ENCODE measurements at places on chromosomes 16 and 17.

GRCh38 chr17:20096430-20096829 lies 87.3 kb downstream of the SPECC1 start:
- DNase-seq, result no peak

DNA sequence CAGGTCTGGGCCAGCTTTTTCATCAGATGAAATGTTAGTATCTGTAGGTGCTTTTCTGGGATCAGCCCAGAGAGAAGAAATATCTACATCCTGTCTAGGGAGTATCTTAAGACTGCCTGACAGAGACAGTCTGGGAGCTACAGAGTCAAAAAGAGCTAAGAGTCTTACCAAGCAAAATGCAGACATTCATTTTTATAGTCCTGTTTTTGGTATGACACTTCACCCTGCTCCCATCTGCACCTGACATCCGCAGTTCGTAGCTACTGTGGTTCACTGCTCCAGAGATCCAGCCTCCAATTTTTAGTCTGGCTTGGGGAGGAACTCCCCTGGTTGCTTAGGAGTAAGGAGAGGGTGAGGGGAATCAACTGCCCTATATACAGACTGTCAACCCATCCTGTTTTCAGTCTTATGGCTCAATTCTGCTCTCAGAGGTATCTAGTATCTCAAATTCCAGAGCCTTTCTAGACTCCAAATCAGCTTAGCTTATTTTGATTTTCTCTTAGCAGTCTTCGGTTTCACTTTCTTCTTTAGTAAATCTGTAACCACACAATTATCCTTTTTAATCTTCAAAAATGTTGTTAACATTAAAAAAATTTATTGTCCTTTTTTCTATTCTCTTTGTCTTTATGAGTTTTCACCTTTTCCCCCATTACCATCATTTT lies 97.8 kb downstream of the TMEM100 start:
- DNase-seq, result no peak

DNA sequence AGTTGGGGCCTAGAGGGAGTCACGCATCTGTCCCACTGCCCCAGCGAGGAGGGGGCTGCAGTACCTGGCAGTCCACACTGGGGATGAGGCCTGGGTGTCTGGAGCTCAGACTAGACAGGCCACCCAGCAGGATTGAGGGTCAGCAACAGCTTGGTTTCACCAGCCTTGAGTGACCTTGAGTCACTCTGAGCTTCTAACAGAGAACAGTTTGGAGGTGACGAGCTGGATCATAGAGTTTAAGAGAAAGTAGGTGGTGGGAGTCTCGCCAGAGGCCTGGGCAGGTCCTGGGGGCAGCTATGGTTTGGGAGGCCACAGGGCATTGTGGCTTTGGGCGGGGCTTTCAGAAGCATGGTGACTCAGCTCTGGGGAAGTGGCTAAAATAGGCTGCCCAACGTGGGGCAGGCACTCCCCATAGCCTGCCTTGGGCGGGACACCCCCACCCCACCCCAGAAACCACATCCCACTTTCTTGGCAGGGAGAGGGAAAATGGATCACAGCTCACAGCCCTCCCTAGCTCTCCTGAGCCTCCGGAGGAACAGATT lies 20.5 kb downstream of the CDC42EP4 start:
- peak; percentile 91 for DNase-seq

- no peak for DNase-seq
Measured at GRCh38 chr17:49872754-49873377, 25.0 kb upstream of the TAC4 start.

DNA sequence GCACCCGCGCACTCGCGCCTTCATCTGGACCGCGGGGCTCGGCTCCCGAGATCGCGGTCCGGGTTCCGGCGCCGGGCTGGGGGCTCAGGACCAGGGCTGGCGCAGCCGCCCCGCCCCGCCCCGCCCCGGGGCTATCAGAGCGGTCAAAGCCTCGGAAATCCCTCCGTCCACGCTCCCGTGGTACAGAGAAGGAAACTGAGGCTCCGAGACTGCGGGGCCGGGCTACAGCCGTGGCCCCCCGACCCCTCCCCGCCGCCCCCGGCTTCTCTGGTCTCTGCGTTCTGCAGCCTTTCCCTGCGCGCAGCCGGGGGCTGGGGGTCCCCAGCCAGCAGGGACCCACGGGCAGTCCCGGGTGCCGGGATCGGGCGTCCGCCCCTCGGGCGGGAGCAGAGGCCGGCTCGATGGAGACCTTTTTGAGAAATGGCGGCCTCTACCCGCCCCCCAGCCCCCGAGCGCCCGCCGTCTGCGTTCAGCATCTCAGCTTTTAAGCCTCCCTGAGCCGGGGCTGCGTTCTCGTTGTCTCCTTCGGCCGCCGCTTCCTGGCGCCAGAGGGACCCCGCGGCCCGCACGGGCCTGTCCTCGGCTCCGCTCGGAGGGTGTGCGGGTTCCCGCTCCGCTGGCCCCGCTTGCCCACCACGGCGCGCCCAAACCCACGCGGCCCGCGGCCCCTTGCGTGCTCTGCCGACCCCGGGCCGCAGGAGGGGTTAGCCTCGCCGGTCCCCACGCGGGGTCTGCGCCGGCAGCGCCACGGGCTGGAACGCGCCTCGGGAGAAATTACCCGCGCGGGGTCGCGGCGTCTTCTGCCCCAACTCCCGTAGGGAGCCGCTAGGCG lies 1.5 kb upstream of the NPTX1 start:
- DNase-seq, result peak; percentile 90

- no peak for DNase-seq
Measured at GRCh38 chr17:74011966-74012365, 191.5 kb upstream of the RPL38 start.

GRCh38 chr17:40241252-40241834 lies 22.2 kb downstream of the WIPF2 start:
- DNase-seq, result no peak

DNA sequence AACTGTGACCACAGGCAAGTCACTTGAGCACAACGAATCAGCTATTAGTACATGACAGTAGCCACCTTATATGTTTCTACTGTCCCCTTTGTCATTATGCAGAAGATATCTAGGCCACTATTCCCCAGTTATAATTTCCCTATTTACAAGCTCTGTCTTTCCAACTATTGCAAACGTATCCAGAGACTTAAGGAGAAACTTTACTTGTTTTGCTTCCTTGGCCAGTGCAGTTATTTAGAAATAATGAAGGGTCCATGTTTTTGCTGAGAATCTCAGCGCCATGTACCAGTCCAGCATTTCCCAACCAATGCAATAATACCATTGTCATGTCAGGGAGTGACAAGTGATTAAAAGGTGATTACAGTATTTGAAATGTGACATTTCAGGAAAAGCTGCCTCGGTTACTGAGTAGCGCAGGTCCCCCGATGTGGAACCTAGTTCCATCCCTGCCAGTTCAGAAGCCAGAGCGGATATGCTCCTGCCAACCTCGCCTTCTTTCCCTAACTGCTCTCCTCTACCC lies 743 bp downstream of the ZNF624 start:
- no peak for DNase-seq

DNA sequence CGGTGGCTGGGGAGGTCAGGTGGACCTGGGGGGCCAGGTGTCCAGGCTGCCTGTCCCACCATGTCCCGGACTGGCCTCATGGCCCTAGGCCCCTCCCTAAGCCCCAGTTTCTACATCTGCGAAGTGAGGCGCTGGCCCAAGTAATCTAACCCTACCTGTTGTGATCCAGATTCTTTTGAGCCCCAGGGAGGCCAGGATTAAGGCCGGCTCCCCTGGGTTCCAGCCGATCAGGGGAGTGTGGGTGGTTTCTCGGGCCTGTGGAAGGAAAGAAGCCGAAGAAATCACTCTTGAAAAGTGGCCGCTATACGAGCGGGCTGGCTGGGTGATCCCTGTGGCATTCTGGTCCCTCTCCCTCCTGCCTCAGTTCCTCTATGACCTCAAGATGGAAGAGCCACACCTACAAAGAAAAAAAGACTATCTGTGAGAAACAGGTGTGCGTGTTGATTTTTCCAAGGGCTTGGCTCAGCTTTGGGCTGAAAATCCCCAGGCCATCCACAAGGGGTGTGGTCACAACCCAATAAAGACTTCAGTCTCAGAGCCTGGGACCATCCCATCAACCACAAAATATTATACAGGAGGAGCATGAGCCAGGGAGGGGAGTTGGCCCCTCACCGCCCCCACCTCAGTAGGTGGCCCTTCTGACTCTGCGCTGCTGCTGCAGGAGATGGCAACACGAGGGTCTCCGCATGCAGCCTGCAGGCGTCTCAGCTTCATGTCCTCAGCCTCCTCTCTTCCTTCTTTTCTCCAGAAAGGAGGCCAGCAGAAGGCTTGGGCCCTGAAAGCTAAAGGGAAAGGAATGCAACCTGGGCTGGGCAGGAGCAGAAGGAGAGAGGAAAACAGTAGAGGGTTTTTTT lies 20.3 kb downstream of the GPR142 start:
- DNase-seq, result no peak

GRCh38 chr17:79887451-79887991 lies 48.3 kb upstream of the CBX4 start:
- no peak for DNase-seq

DNA sequence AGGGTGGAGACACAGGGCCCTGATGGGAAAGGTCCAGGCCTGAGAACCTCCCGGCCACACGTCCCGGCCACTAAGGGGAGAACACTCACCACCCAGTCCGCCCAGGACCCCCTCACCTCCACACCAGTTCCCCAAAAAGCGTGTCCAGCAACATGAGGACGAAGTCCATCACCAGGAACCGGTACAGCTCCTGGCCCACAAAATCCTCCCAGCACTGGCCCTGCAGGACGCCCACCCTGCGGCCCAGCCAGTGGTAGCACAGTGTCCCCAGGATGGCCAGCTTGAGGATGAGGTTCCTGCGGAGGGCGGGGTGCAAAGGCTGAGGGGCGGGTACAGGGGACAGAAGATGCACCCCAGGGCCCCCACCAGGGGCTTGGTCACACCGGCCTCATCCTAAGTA lies 8.0 kb downstream of the TMC6 start:
- no peak for DNase-seq

DNA sequence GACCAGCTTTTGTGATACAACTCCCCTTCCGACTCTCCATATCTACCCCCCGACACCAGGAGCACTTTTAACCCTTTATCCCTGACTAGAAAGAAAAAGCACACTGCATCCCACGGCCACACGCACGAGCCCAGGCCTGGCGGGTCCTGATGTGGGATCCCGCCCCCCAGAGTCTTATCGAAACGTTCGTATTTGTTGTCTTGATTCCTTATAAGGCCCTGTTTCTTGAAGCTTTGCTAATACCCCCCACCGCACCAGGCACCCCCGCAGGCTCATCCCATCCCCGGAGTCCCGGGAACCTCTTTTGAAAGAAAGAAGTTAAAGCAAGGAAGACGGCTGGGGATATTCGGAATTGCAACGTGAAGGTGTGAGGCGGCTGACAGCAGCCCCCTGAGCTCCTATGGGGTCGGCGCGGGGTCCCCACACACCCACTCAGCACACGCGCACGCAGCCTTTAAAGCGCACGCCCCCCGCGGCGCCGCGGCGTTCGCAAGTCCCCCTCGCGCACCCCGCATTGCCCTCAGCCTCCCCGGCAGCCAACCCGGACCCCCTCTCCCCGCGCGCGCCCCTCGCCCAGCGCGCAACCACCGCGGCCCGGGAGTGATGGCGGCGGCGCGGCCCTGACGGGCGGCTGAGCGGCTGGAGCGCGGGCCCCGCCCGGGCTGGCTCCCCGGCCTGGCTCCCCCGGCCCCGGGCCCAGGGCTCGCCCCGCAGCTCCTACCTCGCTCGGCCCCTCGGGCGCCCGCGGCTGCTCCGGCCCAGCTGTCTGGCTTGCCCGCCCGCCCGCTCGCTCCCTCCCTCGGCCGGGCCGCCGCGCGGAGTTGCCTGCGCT lies 448 bp downstream of the STAT5B start:
- DNase-seq, result peak; percentile 27

GRCh38 chr17:45868276-45868675 lies 23.6 kb downstream of the SPPL2C start:
- DNase-seq, result no peak

- DNase-seq, result no peak
Measured at GRCh38 chr17:34400301-34400931, 37.4 kb upstream of the CCL1 start.
